H1 (cell line): ENCODE measurements at places on chromosomes 5 and 9. TPM values are rescaled to one million over a fixed set of nuclear protein-coding genes. Genes with fewer than 3 reads are reported as not detected.
A peak's percentile ranks its signal among the peaks of the same experiment; 100 is the strongest.

- H3K27me3 ChIP-seq = no peaks in the 10 kb centered on the region
- H3K4me1 ChIP-seq = 0 out of 2 replicates have a peak, but pooled peaks cover 2% of the 10 kb centered on the region
- no peaks in the 10 kb centered on the region for H3K36me3 ChIP-seq
- H3K27ac ChIP-seq = no peak overlapping the region
- DNase-seq = no peak
- H3K4me3 ChIP-seq = no peak overlapping the region
Observed at GRCh38 chr5:81156732-81157131, 76.4 kb upstream of the CKMT2 start.

GRCh38 chr5:1204693-1205242 is 3.4 kb downstream of the SLC6A19 start:
- H3K27me3 ChIP-seq = no peaks in the 10 kb centered on the region
- no peak for DNase-seq
- no peak overlapping the region for H3K27ac ChIP-seq

- no peak overlapping the region for H3K4me3 ChIP-seq
- H3K27me3 ChIP-seq = no peaks in the 10 kb centered on the region; the same call in 1 of the 2 replicates
- no peaks in the 10 kb centered on the region for H3K36me3 ChIP-seq
- no peak overlapping the region for H3K27ac ChIP-seq
- no peaks in the 10 kb centered on the region for H3K4me1 ChIP-seq
Observed at GRCh38 chr5:1220351-1220750, 4.8 kb upstream of the SLC6A18 start.

- H3K27me3 ChIP-seq = no peaks in the 10 kb centered on the region
- no peak overlapping the region for H3K4me3 ChIP-seq
- no peaks in the 10 kb centered on the region for H3K36me3 ChIP-seq
- no peak overlapping the region for H3K27ac ChIP-seq
- H3K4me1 ChIP-seq = no peaks in the 10 kb centered on the region
- no peak for DNase-seq
Observed at GRCh38 chr5:38825494-38825893, 20.3 kb upstream of the OSMR start.

GRCh38 chr9:36341936-36342577 is 58.0 kb downstream of the RNF38 start:
- H3K27me3 ChIP-seq = no peaks in the 10 kb centered on the region
- DNase-seq = no peak
- no peaks in the 10 kb centered on the region for H3K4me1 ChIP-seq
- H3K4me3 ChIP-seq = no peak overlapping the region
- H3K27ac ChIP-seq = no peak overlapping the region
- H3K36me3 ChIP-seq = peaks cover 86% of the 10 kb centered on the region

- no peak overlapping the region for H3K4me3 ChIP-seq
- 0 out of 2 replicates have a peak, but pooled peaks cover 2% of the 10 kb centered on the region for H3K4me1 ChIP-seq
- no peak for DNase-seq
- no peaks in the 10 kb centered on the region for H3K36me3 ChIP-seq
- no peaks in the 10 kb centered on the region for H3K27me3 ChIP-seq
- H3K27ac ChIP-seq = no peak overlapping the region
Observed at GRCh38 chr9:76559286-76559685, 100.3 kb downstream of the GCNT1 start.

- H3K27me3 ChIP-seq = no peaks in the 10 kb centered on the region
- no peak overlapping the region for H3K4me3 ChIP-seq
- no peak overlapping the region for H3K27ac ChIP-seq
- H3K4me1 ChIP-seq = peaks cover 13% of the 10 kb centered on the region; the same call in 1 of the 2 replicates
- H3K36me3 ChIP-seq = no peaks in the 10 kb centered on the region
Observed at GRCh38 chr9:84857211-84857610, 187.7 kb downstream of the NTRK2 start.

- no peak overlapping the region for H3K4me3 ChIP-seq
- H3K27ac ChIP-seq = no peak overlapping the region
Observed at GRCh38 chr5:143879646-143880045, 67.7 kb downstream of the HMHB1 start.

GRCh38 chr9:90219548-90220118 is 423.0 kb downstream of the DIRAS2 start:
- no peaks in the 10 kb centered on the region for H3K36me3 ChIP-seq
- no peaks in the 10 kb centered on the region for H3K27me3 ChIP-seq
- peak overlapping the region; percentile 39 for H3K4me3 ChIP-seq
- peak; percentile 83 for DNase-seq
- H3K4me1 ChIP-seq = no peaks in the 10 kb centered on the region

DNA sequence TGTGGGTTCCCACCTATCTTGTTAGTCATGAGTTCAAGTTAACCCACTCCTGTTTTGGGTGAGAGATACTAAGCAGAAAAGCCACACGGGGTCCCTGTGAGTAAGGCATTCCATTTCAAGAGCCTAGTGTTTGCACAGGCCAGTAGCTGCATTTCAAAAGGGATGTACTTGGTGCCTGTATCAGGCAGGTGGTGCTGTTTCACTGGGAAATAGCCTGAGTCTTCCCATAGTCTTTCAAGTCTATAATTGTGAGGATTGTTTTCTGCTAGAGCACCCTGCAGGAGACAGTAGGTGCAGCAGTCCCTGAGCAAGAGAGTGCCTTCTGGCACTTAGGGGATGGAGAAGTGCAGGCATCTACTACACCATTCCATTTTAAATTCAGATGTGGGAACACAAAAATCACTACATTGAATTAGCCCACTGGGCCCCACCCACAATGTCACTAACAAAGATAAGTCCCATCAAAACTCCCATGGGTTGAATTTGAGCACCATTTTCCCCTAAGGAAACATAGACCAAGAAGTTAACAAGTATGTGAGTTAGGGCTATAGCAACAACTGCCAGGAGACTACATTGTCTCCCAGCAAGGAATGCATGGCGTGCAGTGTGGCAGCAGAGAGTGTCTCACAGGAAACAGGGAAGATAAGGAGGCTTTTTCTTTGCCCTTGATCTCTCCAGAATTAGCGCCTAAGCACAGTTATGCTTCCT is 263.2 kb downstream of the COX7C start:
- H3K27ac ChIP-seq = 0 out of 2 replicates have a peak overlapping the region, but pooled peaks have one; percentile 19
- H3K36me3 ChIP-seq = no peaks in the 10 kb centered on the region
- H3K4me1 ChIP-seq = no peaks in the 10 kb centered on the region
- no peak overlapping the region for H3K4me3 ChIP-seq
- DNase-seq = peak; percentile 55

- peaks cover 17% of the 10 kb centered on the region for H3K36me3 ChIP-seq
- no peak overlapping the region for H3K4me3 ChIP-seq
- H3K27me3 ChIP-seq = no peaks in the 10 kb centered on the region
Observed at GRCh38 chr9:135486267-135487065, 6.9 kb downstream of the PPP1R26 start.

CYFIP2 gene
- 80.6 and 85.3 TPM in 2 replicates for total RNA-seq

NUTM2F gene
- total RNA-seq = 0.19 TPM in 1 of 2 replicates, not detected in the other

BTNL9 gene
- 0.65 and 0.89 TPM in 2 replicates for total RNA-seq
